Activated CD4-positive, alpha-beta T cell treated with anti-CD3 and anti-CD28 coated beads, Interleukin-10, Interleukin-2, amounts not matched to agents 100 ng/mL and 50 ng/mL, durations not matched to agents 16 hours and 8 hours (primary cell): ENCODE measurements at places on chromosomes 6 and 20.

DNA sequence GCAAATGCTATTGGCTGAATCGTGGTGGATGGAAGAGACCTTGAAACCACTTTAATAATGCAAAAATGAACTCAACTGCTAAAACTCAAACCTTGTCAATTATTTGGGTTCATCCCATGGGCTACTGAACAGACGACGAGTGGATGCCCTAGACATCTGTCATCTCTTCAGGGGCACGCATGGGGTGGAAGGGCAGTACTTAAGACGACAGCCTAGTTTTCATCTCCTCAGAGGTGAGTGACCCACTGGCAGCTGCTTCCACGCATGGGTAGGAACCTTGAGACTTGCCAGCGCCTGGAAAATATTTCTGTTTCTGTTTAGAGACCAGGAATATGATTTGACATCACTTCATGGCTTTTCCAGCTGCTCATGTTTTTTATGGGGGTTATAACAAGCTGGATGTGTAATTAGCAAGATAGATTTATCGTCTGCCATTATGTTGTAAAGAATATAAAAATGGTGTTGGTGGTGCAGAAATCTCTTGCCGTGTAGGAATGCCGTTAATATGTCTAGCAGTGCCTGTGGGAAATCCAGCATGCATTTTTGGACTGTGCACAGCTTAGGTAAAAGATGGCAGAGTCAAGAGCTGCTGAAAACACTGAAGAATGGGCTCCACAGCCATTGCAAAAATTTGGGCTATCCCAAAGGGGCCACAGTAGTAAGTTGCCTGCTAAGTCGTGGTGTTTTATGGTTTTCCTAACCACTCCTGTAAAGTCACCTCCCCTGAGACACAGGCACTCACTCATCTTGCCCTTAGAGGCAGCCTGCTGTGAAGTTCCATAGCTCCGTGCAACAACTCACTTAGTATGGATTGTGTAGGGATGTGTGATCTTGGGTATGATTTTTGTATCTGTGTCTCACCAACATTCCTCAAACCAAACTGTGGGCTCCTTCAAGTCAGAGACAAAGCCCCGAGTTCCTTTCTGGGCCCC, 203.3 kb downstream of the EYA2 start:
- DNase-seq, result no peak

- no peak for DNase-seq
These were observed 19.7 kb upstream of the GSTA4 start for GRCh38 chr6:53014744-53015143.

DNA sequence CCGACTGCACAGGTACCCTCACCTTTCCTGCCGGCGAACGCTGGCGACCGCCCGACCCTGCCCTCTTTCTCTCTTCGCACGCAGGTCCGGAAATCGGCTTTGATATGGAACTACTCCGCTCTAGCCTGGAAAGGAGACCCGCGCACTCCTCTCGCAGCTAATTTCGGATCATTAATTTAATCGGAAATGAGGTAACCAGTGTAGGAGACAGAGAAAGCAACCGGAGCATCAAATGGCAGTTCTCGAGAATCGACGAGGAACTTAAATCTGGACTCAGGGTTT, 949 bp upstream of the ATXN1 start:
- no peak for DNase-seq

- no peak for DNase-seq
These were observed 160.0 kb downstream of the HACE1 start for GRCh38 chr6:104699593-104700329.

DNA sequence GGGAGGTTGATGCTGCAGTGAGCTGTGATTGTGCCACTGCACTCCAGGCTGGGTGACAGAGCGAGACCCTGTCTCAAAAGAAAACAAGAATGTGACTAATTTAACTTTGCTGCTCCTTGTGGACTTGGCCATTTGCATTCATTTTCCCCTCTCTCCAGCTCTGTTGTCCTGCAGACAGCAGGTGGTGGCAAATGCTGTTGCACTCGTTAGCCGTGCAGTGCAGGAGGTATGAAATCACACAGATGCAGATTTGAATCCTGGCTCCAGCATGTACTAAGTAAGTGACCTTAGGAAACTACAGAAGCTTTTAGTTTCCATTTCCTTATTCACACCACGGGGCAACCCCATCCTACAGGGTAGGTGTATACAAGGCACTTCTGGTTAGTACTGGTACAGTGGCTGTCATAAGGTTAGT, 9.6 kb upstream of the BEND3 start:
- no peak for DNase-seq

DNA sequence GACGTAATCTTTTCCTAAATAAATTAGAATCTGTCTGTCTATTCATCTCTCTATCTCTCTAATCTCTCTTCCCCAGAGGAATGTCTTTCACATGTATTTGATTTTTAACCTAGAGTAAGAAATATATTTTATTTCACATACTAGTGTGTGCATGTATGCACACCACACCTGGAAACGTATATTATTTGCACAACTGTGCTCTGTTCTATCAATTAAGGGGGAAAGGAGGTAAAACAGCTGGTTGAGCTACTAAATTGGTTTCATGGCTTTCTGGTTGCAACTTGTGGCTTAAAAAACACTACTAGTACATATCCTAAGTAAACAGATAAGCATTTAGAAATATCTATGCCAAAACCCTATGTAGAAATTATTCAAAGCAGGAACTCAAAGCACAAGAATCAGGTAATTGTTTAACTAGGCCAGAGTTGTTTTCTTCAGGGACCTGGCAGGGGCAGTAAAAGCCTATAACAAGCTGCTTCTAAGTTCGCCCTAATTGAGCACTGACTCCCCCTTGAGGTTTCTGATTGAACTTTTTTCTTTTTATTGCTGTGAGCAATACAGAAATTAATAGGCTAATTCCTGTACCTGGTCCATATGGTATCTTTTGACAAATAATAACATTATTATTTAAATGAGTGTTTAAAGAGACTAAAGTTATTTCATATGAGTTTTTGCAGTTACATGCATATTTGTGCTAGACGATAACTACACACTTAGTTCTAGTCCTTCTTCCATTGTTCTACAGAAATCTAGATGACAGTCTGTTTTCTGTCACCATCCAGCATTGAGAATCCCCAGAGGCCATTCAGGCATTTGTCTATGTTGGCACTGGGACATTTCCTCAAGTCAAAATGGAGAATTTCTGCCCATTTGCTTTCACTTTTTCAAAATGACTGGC, 88.6 kb downstream of the MCHR2 start:
- DNase-seq, result peak; percentile 36

DNA sequence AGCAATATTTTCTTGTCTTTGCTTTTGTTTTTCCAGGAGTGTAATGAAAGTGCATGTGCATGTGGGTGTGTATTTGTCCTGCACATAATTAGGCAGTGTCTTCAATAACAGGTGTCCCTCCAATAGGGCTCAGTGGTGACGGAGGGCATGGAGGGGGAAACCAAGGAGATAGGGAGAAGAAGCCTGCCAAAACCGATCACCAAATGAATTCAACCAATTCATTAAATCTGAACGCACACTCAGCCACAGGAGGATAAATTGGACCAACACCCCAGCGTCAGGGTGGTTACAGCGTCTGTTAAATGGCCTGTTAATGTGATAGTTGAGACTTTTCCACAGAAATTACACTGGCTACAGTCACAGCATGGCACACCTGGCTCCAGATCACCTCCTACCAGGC, 527.6 kb downstream of the CD83 start:
- no peak for DNase-seq

- DNase-seq, result peak; percentile 84
These were observed 50.9 kb downstream of the JARID2 start for GRCh38 chr6:15296735-15297134.

DNA sequence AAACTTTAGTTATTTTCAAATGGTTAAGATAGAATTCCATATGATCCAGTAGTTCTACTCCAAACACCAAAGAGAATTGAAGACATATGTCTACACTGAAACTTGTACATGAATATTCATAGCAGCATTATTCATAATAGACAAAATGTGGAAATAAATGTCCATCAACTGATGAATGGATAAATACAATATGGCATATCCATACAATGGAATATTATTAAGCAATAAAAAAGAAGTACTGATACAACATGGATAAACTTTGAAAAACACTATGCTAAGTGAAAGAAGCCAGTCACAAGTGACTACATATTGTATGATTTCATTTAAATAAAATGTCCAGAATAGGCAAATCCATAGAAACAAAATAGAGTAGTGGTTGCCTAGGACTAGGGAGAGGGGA, 33.6 kb upstream of the TRAF3IP2 start:
- DNase-seq, result no peak

DNA sequence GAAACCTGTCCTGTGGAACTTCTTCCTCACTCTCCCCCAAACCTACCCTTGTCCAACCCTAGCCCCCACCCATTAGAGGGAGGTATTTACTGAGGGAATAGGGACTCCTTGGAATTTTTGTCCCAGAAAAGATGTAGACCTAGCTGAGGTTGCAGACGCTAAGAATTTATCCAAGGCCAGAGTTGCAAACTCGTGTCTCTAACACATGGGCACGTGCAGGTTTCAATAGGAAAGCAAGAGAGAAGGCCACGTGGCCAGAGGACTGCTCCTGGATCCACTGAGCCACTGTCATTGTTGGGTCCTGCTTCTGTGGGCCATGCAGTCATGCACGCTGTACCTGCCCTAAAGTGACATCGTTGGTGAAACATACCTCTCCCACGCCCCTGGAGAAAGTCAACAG, 243.4 kb upstream of the KCNG1 start:
- DNase-seq, result no peak

DNA sequence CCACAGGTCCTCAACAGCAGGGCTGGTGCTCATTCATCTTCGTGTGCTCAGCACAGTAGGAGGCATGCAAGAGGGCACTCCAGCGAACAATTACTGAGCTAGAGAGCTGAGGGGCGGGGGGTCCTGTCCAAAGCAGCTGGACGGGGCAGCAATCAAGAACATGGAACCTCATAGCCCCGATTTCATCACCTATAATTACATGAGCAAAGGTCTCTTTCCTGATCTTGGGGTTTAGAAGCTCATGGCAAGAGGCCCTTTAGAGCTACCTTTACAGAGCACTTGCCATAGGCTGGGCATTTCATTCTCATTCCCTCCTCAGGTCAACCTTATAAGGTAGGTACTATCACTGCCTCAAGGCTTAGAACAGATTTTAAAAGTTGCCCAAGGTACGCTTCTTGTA, 10.4 kb downstream of the MOCS1 start:
- no peak for DNase-seq

DNA sequence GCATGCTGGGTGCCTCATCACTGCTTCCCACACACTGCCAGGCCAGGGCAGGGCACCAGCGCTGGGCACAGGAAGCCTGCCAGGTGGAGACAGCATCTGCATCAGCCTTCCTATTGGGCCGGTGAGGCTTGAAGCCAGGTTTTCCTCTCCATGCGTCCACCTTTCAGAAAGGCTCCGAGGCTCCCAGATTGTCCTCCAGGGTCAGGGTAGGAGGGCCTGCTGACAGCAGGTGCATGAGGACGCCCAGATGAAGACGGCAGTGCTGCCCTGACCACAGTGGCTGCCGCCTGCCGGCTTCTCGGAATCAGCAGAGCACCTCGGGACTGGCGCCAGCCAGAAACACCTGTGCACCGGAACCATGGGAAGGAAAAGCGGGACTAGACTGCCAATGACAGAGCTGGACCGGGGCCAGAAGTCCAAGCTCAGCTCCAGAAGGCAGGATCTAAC, 170.5 kb upstream of the CST7 start:
- DNase-seq, result no peak

DNA sequence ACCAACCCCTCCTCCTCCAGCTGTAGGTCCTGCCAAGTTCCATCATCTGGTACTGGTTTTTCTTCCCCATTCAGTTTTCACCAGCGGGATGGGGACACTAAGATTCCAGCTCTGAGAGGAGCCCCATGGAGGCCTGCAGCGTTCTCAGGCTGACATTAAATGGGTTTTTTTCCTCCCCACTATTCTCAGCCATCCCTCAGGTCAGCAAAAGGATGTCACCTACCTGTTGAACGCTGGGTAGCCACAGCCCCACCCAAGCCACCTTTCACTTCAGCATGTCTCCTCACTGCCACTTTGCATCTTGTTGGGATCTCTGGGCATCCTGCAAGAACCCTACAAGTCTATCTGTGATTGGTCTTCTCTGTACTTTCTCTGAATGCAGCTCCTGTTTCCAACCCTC, 6.8 kb downstream of the KCNK17 start:
- DNase-seq, result no peak

- DNase-seq, result no peak
These were observed 10.3 kb downstream of the ZNF337 start for GRCh38 chr20:25686081-25687067.

DNA sequence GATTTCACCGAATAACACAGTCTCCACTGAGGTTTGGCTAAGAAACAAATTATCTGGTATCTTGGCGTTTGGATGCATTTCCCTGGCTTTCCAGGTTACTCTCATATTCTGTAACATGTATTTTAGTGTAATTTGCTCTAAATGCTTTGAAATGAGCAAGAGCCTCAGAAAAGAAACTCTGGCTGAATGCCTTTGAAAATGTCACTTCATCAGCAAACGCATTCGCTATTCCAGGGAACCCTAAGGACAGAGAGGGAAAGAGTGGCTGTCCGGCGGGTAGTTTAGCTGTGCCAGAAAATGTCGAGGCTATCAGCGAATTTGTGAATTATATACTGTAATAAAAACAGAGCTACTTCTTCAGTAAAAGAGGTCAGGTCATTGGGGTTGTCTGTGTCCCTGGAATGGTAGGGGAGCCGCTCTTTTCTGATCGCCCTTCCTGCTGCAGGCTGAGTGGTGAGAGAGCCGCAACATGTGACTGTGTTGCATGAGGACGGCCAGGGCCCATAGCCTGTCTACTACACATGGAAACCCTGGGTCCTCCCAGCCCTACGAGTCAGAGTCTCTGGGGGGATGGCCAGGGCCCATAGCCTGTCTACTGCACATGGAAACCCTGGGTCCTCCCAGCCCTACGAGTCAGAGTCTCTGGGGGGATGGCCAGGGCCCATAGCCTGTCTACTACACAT, 57.3 kb downstream of the SMOC2 start:
- DNase-seq, result no peak
